Activated CD8-positive, alpha-beta memory T cell treated with anti-CD3 and anti-CD28 coated beads for 1 hour (primary cell): ENCODE measurements at places on chromosomes 13 and 19.

GRCh38 chr13:58926858-58927257, 1236.9 kb downstream of the DIAPH3 start:
- no peak for DNase-seq

DNA sequence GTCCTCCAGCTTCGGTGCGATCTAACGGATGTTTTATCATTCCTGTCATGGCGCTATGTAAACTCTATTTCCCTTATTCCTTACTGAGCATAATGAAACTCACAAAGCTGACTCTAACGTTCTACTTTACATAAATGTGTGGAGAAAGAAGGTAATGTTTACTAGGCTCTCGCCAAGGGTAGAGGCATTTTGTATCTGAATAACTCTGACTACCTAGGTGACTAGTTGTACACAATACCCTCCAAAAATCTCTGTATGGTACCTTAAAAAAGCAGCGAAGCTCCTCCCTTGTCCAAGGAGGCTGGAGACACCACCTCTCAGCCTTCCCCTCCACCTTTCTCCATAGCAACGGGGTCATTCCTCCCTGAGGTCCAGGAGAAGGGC, 316 bp upstream of the ZNF530 start:
- no peak for DNase-seq

DNA sequence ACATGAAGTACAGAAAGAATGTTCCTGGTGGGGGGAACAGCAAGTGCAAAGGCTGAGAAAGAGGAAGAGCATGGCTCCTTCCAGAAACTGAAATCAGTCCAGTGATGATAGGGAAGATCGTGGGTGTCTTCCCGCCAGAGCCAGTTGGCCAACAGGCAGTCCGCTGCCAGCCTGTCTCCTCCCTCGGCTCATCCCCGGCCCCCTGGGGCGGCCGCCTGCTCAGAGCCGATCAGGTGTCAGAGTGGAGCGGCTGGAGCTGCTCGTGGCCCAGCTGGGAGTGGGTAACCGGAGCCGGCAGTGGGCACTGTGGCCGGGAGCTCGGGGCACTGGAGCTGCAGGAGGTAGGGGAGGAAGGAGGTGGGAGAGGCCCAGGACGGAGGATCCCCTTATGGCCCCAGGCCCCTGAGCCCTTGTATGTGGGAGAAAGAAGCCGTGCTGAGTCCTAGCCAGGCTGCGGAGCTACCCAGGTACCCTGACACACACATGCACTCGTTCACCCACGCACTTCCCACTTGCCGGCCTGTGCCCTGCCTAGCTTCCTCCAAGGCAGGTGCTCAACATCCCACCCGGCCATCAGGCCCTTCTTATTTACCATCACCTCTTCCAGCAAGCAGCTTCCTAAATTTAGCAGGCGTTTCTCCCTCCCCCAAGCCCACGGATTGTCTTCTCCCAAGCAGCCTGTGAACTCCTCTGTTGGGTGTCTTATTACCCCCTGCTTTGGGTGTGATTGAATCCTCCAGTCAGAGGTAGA, 1.7 kb downstream of the ANKRD24 start:
- no peak for DNase-seq

DNA sequence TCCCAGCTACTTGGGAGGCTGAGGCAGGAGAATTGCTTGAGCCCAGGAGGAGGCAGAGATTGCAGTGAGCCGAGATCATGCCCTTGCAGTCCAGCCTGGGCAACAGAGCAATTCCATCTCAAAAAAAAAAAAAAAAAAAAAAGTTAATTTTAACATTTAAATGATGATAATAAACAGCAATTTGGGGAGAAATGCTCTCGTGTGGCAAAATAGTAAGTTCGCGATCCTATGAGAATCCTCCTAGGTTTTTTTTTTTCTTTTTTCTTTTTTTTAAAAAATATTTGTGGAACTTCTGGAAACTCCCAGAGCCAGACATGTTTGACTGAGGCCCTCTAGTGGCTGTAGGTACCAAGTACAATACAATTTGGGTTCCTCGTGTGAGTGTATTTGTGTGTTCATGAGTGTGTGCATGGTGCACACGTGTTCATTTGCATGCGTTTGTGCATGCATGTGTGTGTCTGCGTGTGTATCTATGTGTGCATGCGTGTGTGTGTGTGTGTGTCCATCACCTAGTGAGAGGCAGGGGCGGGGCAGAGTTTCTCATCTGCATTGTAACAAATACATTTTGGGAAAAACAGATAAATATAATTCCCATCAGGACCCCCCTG, 31.2 kb downstream of the TMPRSS9 start:
- no peak for DNase-seq

GRCh38 chr19:16378291-16378889, 53.8 kb downstream of the KLF2 start:
- DNase-seq = no peak

- no peak for DNase-seq
These were observed 38.6 kb upstream of the GAS6 start for GRCh38 chr13:113902481-113902880.

DNA sequence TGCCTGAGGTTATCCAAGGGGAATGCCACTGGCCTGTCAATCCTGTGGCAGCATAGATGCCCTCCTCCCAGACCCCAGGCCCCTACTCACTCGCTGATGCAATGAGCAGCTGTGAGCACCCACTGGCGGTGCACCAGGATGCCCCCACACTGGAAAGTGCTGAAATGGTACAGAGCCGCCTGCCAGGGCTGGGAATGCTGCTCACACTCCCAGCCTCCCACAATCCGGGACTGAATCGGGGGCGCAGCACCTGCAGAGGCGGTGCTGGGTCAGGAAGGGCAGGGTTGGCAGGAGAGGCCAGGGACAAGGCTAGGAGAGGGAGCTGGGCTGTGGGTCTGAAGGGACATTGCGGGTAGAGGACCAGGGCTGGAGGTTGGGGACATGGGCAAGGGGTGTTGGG, 2.0 kb downstream of the KLK1 start:
- DNase-seq = no peak

DNA sequence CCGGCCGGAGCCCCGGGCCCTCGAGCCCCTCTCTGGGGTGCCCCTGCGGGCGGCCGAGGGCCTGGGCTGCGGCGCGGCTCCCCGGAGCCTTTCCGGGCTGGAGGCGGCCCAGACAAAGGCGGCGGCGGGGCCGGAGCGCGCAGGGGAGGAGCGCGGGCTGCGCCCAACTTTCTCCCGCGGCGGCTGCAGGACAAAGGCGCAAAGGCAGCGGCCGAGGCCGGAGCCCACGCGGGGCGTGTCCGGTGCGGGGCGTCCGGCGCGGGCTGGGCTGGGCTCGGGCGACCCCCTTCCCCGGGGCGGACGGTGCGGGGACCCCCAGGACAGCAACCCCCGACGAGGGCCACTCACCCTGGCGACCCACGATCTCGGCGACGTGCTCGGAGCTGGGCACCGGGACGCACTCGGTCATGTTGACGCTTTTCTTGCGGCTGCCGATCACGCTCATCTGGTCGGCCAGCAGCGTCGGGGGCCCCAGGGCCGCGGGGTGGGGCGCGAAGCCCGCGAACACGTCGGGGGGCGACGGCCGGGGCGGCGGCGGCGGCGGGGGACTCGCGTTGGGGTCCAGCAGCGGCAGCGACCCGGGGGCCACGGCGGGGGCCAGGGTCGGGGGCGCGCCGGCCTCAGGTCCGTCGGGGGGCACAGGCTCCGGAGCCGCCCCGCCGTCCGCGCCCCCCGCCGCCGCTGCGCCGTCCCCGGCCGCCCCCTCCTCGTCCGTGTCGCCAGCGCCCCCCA, 843 bp downstream of the MEX3D start:
- DNase-seq = no peak

DNA sequence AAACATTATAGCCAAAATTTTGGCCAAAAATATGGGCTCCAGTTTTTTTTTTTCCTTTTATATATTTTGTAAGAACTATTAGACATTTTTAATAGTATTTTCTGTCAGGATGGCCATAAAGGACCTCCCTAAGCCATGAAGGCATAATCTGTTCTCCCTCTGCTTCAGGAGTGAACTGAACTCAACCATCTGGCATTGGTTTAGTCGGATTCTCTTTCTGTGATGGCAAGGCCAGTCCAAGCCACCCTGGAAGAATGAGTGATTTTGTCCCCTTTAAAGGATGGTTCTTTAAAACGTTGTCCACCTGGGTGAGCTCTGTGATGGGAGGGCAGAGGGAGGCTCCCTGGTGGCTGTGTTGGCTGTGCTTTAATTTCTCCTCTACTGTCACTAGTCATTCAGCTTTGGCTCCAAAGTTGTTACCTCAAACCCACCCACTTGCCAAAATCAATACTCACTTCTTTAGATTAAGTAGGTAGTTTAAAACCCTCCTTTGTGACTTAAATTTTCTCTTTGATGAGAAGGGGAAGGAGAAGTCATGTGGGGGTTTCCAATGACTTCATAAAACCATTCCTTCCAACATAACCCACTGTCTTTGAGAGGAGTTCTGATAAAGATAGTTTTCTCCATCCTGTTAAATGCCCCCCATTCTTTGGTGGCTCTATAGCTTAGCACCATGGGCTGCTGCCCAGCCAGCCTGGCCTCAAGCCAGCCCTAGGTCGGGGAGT, 4.4 kb downstream of the TNFRSF19 start:
- no peak for DNase-seq
